ENCODE measurements at places on chromosomes 5 and 9.

- DNase-seq: no peak
These were observed 19.7 kb downstream of the NIPSNAP3B start for GRCh38 chr9:104783588-104783987.

- DNase-seq: no peak
These were observed 103.2 kb downstream of the KLF4 start for GRCh38 chr9:107386396-107386795.

DNA sequence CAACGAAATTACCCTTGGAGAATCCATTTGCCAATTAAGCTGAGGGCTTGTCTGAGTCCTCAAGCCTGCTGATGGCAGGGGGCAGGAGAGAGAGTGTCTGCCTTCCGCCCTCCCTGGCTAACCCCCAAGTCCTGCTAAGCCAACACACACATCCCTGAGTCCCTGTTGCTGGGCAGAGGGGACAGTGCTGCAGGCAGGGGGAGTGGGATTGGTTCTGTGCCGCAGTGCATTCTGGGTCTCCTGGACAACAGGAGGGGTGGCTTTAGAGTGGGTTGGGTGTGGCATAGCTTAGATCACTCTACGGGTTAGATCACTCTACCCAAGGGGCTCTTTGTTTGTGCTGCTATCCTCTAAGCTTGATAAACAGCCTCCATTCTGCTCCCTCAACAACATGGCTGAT is 427.7 kb downstream of the CDK5RAP2 start:
- DNase-seq: peak; percentile 3

DNA sequence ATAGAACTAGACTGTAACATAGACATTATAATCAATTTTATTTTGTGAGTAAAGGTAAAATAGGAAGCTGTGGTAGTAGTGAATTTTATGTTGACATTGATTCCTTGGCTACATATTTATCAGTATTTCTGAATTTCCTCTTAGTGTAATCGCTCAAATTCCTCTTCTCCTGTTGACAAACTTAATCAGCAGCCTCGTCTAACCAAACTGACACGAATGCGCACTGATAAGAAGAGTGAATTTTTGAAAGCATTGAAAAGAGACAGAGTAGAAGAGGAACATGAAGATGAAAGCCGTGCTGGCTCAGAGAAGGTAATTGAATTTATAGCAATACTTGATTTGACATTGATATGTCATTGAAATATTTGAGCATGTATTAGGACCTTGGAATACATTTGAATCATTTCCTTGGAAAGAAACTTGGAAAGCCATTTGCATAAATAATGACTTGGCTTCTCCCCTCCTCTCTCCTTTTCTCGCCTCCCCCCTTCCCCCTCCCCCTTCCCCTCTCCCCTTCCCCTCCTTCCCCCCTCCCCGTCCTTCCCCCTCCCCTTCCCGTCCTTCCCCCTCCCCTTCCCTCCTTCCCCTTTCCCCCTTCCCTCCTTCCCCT is 75.5 kb downstream of the GPBP1 start:
- no peak for DNase-seq

- DNase-seq: no peak
These were observed 40.3 kb downstream of the MPDZ start for GRCh38 chr9:13239208-13239607.

- no peak for DNase-seq
These were observed 298.2 kb downstream of the EDIL3 start for GRCh38 chr5:84086511-84086910.

- DNase-seq: peak; percentile 13
These were observed 476.8 kb upstream of the PTGER4 start for GRCh38 chr5:40202814-40203440.

DNA sequence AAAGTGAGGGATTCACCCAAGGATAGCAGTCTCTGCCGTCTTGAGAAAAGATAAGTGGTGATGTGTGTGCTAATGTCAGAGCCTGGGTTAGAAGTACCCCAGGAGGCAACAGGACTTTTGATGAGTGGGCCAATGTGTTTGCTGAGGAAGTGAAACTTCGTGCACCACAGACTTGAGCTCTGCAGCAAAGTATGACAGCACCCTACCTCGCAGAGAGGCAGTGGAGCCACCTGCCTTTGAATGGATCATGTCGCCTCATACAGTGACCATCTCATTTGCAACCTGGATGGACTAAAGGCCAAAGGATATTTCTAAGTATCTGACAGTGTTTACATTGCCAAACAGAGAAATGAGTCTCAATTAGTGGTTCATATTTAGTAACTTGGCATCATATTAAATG is 593.9 kb upstream of the GRAMD2B start:
- no peak for DNase-seq

DNA sequence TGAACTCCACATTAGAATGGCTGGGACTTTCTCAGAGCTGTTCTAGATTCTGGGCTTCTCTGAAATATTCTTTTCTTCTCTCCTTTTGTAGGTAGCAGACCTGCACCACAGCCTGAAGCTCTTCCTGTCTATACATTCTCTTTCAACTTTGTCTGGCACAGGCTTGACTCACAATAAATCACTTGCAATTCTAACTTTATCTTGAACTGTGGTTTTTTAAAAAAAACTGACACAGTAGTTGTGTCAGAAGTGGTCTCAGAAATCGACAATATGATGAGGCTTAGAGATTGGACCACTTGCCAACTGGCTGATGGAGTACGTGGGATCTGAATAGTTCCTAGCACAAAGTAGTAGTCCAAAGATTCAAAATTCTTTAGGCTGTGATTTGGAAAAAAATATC is 24.1 kb upstream of the CDH9 start:
- DNase-seq: no peak

- no peak for DNase-seq
These were observed 12.8 kb downstream of the OR1K1 start for GRCh38 chr9:122812736-122813135.

DNA sequence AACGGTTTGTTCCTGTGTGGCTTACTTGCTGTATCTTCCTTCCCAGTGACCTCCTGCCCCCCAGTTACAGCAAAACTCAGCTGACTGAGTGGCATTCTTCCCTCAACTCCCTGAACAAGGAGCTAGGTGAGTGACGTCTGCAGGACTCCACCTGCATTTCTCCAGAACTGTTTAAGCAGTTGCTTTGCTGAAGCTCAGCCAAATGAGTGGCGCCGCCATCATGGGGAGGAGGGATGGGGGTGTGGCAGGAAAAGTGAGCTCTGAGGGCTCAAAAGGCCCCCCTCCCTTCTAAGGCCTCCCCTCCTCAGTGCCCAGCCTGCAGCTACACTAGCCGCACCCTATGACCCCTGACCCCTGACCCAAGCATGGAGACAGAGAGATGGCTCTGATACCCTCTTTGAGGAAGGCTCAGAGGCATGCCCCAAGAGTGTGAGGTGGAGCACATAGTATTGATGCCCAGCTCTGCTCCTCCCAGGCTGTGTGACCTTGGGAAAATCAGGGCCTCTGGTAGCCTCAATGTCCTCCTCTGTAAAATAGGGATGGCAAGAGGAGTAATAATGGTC is 12.7 kb downstream of the CCDC180 start:
- no peak for DNase-seq

- DNase-seq: no peak
These were observed 252.9 kb downstream of the HSPA4 start for GRCh38 chr5:133304707-133305216.

GRCh38 chr5:10536931-10537579 is 26.8 kb upstream of the ANKRD33B start:
- no peak for DNase-seq

GRCh38 chr5:35031276-35031675 is 16.5 kb downstream of the AGXT2 start:
- DNase-seq: no peak

GRCh38 chr5:50958852-50959457 is 292.5 kb downstream of the PARP8 start:
- DNase-seq: no peak

GRCh38 chr9:137311986-137312851 is 10.1 kb upstream of the NRARP start:
- DNase-seq: no peak

DNA sequence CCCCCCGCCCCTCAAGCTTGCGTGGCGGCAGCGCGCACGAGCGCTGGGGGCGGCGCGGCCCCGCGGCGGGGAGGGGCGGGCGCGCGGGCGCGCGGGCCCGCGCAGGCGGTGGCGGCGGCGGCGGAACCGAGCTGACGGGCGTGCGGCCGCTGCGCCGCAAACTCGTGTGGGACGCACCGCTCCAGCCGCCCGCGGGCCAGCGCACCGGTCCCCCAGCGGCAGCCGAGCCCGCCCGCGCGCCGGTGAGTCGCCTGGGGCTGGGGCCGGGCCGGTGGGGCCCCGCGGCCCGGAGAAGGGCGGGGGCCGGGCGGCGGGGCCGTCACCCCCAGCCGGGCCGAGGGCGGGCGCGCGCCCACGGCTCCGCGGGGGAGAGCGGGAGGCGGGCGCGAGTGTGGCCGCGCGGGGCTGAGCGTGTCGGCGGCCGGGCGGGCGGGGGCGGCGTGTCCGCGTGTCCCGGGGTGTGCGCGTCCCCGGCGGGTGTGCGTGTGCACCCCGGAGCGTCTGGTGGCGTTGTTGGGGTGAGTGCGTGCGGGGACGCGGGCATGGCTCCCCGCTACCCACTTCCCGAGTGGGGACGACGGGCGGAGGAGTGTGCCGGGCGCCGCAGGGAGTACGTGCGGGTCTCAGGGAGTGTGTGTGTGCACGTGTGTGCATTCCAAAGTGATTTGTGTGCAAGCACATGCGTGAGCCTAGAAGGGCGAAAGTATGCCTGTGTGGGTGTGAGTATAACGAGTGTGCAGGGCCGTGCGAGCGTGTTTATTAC is at the start of gene NEK6:
Gene NEK6 (plus strand): TSS at position 106 of the 763 bp plus-strand sequence. CDS start 44,016 bp downstream, outside the sequence.
- no peak for DNase-seq

GRCh38 chr9:134562146-134562849 is 79.3 kb upstream of the COL5A1 start:
- DNase-seq: peak; percentile 75

DNA sequence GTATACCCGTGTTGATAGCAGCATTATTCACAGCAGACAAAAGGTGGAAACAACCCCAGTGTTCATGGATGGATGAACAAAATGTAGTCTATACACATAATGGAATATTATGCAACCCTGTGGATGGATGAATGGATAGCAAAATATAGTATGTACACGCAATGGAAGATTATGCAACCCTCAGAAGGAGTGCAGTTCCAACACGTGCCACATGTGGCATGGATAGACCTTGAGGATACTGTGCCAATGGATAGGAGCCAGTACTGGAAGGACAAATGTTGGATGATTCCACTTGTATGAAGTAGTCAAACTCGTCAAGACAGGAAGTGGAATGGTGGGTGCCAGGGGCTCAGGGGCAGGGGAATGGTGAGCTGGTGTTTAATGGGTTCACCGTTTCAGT is 44.9 kb downstream of the PLEKHG4B start:
- DNase-seq: no peak

GRCh38 chr9:6758248-6758497 is 400 bp downstream of the KDM4C start:
- no peak for DNase-seq

DNA sequence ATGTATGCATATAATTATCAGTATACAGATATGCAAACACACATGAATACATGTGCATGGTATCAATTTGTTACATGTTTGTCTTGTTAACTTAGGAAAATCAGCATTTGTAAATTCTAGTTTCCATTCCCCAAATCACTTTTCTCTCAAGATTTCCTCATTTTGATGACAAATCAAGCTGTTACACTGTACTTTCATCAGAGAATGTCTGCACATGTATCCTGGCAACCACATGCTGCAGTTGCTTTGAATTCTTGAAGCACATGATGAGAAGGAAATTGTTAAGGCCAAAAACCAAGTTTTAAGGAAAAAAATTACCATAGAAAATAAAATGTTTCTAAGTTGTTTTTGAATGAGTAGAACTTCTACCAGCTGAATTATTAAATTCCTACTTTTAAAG is 1834.5 kb downstream of the EFNA5 start:
- peak; percentile 34 for DNase-seq

DNA sequence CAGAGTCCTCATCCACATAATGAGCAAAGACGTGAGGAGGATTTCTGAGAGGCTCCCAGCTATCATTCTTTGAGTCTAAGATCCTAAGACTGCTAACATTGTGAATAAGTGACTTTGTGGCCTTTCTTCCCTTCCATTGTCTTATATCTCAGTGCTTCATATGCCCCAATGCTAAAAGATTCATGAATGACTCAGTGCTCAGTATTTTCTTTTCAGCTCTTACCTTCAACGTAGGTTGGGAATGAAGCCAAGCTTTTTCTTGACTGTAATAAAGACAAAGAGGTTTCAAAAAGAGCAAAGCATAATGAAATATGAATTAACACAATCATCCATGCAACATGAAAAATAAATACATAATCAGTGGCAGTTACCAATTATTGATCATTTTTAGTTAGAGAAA is 146.4 kb downstream of the ENTREP1 start:
- no peak for DNase-seq

DNA sequence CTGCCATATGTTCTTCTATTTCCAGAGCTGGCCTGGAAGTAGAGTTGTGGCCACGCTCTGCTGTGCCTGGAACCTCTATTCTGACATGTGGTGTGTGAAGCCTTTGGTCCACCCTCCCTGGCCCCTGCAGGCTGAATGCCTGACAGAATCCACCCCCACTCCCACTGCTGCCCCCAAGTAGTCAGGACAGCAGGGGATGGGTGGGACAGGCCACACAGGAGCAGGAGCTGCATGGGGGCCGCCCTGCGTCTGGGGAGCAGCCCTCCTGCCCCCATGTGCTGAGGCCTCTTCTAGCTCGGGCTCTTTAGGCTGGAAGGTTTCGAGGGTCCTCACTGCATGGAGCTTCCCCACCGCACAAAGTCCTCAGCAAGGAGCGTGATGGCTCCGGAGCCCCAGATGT is 32.6 kb upstream of the IRX4 start:
- DNase-seq: no peak

- DNase-seq: no peak
These were observed 415.0 kb downstream of the ARHGEF28 start for GRCh38 chr5:74040811-74041491.

GRCh38 chr5:105803431-105803830 is 1867.3 kb downstream of the EFNA5 start:
- DNase-seq: no peak

DNA sequence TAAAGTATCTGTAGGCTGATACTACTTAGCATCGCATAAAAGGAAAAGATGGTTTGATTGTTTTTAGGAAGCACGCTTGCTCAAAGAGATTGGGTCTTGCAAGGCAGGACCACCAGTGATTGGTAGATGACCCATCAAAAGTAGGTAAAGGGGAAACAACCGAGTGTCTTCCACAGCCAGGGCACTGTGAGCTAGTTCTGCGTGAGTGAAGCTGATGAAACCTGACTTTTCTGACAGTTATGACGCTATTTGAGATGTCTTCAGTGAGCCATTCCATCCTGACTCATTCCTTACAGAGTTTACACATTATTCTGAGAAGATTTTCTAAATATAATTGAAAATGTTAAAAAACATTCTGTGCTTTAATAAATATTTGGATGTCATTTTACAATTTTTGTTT is 49.7 kb downstream of the BASP1 start:
- no peak for DNase-seq

- no peak for DNase-seq
These were observed 34.8 kb downstream of the ATP6V0E1 start for GRCh38 chr5:173018358-173018757.

GRCh38 chr5:121910036-121910435 is 51.7 kb upstream of the SRFBP1 start:
- DNase-seq: no peak

- DNase-seq: no peak
These were observed 160.8 kb upstream of the CDKN2B start for GRCh38 chr9:22169727-22170503.

- no peak for DNase-seq
These were observed 92.0 kb upstream of the RAI14 start for GRCh38 chr5:34563931-34564709.

All from skin of body (tissue), 3 donors.